RPMI7951 (cell line): ENCODE measurements at places on chromosomes 2 and 18. TPM values are rescaled to one million over a fixed set of nuclear protein-coding genes. Genes with fewer than 3 reads are reported as not detected.

CSRNP3 gene
- total RNA-seq = not detected in 2 replicates

ZSWIM2 gene
- not detected in 2 replicates for total RNA-seq

DNER gene
- 109 and 126 TPM in 2 replicates for total RNA-seq

DSG4 gene
- total RNA-seq = not detected in 2 replicates

ALKAL2 gene
- not detected in 2 replicates for total RNA-seq

CAPN14 gene
- 0.96 and 1.3 TPM in 2 replicates for total RNA-seq

REG3A gene
- not detected in 2 replicates for total RNA-seq

CXCR4 gene
- not detected in 2 replicates for total RNA-seq

EVX2 gene
- not detected in 2 replicates for total RNA-seq

DNA sequence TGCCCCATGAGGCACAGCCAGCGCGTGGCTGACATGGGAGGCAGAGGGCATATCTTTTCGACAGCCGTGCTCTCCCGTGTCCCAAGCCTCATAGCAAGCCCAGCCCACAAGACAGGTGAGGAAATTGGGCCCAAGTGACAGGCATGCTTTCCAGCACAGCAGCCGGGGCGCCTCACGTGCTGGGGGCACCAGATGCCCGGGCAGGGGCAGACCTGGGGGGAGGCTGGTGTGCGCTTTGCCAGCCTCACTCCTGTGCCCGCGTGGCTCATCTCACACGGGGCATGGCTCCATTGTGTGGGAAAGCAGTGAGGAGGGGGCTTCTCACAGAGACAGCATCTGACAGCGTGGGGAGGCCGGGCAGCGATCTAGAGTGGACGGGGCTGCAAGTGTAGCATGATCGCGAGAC, 93.2 kb downstream of the USP40 start:
- DNase-seq = no peak

DNA sequence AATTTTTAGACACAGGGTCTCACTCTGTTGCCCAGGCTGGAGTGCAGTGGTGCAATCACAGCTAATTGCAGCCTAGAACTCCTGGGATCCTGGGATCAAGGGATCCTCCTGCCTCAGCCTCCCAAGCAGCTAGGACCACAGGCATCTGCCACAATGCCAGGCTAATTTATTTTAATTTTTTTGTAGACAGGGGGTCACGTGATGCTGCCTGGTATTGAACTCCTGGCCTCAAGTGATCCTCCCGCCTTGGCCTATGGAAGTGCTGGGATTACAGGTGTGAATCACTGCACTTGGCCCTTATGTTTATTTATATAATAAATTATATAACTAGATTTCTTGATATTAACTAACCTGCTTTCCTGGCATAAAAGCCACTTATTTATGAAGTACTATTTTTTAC, 1081.7 kb upstream of the FANCL start:
- DNase-seq = no peak

- DNase-seq = no peak
Measured at GRCh38 chr2:96195410-96196066, 13.1 kb downstream of the STARD7 start.

DNA sequence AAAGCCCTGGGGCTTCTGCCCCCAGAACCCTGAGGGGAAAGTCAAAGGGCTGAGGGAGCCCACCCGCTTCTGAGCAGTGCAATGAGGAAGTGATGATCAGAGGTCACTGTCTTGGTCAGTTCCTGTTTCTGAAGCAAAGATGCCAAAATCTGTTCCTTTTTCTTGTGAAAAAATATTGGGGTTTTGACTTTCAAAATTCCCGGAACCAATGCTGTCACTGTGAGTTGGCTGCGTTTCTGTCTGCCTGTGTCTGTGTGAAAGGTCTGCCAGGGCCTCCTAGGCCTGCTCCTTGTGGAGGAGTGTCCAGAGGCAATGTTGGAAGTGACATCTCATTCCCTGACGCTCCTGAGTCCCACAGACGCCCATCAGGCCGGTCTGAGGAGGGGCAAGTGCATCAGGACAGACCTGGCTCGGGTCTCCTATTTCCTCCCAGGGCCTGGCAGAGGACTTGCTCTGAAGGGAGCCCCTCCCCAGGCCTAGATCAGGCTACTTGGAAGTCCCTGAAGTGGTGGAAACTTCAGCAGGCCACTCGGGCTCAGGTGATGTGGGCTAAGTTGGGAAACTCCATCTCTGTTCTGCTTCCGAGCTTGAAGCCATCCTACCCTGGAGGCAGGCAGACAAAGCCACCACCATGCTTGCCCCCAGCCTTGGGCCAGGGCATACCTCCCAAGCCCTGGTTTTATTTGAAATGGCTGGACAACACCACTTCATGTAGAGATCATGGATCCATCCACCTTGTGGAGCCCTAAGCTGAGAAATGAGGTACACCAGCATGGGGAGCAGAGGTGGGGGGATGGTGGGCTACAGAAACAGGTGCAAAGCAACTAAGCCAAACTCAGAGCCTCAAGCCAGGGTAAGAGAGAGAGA, 51.0 kb downstream of the PKDCC start:
- DNase-seq = no peak

GRCh38 chr2:173588931-173589369, 234.3 kb downstream of the CDCA7 start:
- DNase-seq = peak; percentile 31

- no peak for DNase-seq
Measured at GRCh38 chr18:48847807-48848486, 102.8 kb downstream of the SMAD7 start.

GRCh38 chr2:114729026-114729425, 286.6 kb downstream of the DPP10 start:
- DNase-seq = no peak

DNA sequence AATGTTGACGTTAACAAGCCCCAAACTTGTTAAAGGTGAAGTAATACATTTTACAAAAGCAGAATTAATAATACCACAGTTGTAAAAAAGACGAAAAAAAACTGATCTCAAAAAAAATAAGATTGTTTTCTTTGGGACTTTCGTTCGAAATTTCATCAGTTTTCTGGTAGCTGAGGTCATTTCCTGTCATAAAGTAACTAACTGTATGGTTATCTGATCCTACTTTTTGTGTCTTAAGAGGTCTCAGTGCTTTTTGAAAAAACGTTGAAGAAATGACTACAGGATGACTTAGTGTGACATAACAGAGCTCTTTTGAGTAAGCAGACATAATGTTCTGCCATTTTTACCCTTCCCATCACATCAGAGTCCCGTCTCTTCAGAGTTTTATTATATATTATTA, 79.3 kb downstream of the BIRC6 start:
- no peak for DNase-seq

- peak; percentile 27 for DNase-seq
Measured at GRCh38 chr2:54904836-54905235, 145.4 kb downstream of the RTN4 start.
